EL (cell line): ENCODE measurements at places on chromosomes 6 and 20.

DNA sequence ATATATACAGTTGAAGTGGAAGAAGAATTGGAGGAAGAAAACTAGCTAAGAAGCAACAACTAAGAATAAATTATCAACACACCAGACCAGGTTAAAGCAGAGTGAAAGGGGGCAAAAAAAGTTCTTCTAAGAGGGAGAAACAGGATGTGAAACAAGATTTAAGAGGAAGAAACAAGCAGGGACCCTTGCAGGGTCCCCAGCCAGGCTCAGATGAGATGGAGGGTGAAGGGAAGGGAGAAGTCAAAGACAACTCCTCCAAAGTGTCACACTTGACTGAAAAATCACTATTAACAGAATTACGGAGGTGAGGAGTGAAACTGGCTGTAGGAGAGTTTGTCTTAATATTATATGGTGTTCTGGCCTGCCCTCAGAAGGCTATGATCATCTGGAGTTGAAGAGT, 65.4 kb downstream of the MTFR2 start:
- DNase-seq: no peak

GRCh38 chr20:10093087-10093591, 58.4 kb downstream of the ANKEF1 start:
- DNase-seq: peak; percentile 88

DNA sequence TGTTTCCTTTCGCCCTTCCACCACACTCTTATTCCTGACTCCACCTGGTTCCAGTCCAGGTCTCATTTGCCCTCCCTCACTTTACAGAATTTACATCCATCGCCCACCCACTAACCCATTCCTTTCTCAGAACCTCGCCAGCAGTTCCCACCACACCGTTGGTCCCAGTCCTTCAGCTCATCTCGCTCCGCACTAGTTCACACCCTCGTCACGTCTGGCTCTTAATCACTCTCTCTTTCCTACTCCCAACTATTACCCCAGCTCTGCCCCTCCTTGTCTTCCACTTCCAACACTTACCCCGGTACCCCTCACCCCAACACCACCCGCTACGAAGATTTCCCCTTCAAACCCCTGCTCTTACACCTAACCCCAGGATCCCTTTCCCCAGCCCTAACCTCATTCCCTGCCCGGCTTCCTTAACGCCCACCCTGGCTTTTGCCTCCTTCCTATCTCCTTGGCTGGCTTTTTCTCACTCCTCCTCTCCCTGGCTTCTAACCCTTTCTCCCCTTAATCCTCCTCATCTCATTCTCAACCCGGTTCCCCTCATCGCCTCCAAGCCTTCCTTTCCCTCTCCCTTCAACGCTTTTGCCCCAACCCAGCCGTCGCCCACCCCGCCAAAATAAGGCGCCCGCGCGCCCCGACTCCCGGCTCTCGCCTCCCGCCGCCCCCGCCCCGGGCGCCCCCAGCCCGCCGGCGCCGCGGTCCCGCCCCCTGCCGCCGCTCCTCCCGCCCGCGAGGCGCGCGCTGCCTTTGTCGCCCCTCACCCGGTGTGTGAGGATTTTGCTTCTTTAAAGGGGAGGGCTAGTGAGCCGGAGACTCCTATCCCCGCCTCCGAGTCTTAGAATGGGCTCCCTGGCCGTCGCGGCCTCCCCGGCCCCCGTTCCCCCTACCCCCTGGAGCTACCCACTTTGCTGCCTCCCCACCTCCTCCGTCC, 542 bp downstream of the USP49 start:
- peak; percentile 28 for DNase-seq

DNA sequence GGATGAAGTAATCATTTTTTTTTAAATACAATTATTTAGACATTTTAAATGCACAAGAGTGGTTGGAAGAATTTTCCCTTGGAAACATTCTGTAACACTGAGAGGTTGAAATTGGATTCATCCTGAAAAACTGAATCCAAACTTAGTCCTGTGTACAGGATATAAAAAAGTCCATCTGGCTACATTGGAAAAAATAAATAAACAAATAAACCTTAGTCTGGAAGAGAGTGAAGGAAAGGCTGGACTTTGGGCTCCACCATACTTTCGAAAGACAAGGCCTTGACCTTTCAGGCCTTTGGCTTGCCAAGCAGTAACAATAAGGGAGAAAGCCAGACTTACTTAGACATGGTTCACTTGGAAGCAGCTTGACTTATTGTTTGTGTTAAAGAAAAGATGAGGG, 664.3 kb downstream of the TENT5A start:
- no peak for DNase-seq

DNA sequence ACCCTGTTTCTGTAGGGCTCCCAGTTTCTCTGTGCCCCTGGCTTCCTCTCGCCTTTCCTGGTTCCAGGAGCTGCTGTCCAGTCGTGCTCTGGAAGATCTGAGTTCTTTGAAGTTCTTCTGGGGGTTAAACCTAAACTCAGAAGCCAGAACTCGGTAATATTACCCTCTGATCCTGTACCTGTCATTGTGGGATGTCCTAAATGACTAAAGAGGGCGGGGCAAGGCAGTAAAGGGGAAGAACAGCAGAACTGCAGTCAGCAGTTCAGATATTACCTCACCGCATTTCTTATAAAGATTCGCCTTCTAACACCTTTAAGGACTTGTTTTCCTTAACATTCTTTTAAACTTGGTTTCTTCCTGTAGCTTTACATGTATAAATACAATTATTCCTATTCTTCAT, 63.9 kb downstream of the FAM120B start:
- no peak for DNase-seq

GRCh38 chr20:35952480-35953386, 1.6 kb downstream of the SCAND1 start:
- DNase-seq: peak; percentile 39

- DNase-seq: no peak
These were observed 14.4 kb downstream of the ARMC2 start for GRCh38 chr6:108862479-108863191.

DNA sequence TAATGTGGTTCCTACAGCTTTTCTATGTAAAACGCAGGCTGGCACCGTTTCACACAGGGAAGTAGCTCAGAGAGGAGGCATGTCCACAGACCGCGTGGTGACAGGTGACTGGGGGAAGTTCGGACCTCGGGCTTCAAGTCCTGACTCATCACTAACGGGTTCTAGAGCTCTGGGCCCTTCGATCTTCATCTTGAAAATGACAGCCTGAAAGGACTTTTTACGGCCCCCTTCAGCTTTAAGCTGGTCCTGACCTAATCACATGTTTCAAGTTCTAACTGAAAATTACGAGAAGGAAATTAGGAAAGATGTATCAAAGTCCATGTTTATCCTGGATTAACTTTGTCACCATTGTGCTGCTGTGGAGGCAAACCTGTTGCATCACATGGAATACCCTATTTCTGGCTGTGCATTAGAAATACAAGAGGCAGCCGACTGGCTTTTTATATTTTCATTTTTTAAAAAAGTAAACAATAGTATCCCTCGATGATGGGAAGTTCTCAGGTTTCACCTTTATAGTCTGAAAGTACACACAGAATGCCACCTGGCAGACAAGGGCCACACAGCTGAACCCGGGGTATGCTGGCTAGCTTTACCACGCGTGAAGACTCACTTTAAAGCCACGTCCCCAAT, 2.0 kb downstream of the MAN1A1 start:
- DNase-seq: no peak

DNA sequence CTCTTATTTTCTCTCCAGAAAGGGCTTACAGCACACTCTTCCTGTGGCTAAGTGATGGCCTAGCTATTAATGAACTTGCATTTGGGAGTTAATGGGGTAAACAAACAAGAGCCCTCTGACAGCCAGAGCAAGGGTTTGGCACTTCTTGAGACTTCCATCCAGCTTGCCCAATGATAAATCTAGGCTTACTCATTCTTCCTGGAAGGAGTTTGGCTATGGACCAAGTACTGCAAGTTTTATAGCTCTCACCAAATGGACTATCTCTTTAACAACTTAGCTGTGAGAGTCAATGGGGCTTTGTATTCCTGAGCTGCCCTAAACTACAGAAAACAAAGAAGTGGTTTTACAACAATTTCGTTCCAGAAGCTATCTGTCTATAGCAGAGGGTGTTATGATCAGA, 16.7 kb upstream of the PI3 start:
- DNase-seq: peak; percentile 63

DNA sequence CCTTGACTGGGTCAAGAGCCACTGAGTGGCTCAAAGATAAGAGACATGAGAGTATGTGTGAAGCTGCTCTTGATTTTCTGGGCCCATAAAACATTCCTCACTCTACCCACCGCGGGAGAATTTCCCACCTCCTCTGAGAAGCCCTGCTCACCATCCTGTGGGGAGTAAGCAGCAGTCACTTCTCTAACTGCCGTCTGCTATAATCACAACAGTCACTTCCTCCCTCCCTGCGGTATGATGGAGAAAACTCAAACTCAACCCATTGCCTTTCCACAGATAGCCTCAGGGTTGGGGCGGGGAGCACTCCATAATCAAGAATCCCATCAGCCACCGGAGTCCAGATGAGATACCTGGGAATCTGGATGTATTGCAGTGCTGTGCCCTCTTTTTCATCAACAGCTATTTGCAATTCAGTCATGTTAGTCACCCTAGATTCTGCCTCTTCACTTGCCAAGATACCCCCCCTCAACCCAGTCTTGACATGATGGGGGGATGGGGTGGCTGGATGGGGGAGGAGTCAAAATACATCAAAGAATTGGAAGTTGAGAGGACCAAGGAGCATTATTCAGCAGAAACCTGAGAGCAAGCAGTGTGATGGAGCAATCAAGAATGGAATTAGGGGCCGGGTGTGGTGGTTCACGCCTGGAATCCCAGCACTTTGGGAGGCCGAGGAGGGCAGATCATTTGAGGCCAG, 5.1 kb downstream of the MOCS1 start:
- peak; percentile 41 for DNase-seq

GRCh38 chr6:137233911-137234863, 15.0 kb upstream of the IFNGR1 start:
- DNase-seq: peak; percentile 87
